Amniotic stem cell (primary cell): ENCODE measurements at places on chromosomes 7 and 10.

DNA sequence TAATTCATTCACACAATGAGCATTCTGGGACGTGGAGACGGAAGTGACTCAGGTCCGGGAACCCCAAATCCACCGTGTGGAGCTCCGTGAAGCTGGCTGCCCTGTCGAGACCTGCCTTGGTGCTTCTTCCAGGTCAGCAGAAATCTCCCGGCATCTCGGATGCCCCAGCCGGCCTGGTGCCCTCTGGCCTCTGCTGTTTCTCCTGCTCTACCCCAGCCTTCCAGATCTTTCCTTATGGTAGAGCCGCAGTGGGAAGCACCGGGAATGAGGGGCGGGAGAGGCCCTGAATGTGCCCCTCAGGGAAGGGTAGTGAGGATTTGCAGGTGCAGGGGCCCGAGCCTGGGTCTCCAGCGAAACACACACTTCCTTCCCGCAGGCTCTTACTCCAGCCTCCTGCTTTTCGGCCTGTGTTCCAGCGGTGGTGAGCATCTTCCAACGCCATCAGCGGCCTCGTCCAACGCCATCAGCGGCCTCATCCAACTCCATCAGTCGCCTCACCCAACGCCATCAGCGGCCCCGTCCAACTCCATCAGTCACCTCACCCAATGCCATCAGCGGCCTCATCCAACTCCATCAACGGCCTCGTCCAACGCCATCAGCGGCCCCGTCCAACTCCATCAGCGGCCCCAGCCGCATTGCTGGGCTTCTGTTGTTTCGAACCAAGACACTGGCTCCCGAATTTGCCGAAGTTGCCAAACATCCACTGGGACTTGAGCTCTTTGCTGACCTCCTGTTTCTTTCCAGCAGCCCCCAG lies 57.1 kb upstream of the PDGFA start:
- DNase-seq: no peak

DNA sequence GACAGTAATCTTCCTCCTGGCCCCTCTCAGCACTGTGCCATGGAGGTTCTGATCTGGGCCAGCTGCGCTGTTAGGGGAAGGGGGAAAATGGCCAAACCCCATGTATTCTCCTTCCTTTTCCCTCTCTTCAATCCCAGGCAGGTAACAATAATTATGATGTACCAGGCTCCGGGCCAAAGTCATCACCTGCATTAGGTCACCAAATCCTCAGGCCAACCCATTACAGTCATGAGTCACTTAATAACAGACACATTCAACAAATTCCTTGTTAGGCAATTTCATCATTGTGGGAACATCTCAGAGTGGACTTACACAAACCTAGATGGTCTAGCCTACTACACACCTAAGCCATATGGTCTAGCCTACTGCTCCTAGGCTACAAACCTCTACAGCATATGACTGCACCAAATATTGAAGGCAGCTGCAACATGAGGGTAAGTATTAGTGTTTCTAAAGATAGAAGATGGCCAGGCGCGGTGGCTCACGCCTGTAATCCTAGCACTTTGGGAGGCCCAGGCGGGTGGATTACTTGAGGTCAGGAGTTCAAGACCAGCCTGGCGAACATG lies 2.2 kb upstream of the HSPB1 start:
- no peak for DNase-seq

GRCh38 chr7:96332325-96332724 lies 10.4 kb upstream of the SLC25A13 start:
- no peak for DNase-seq

- no peak for DNase-seq
These were observed 37.4 kb downstream of the WIPF3 start for GRCh38 chr7:29843726-29844125.

GRCh38 chr10:90675621-90676020 lies 182.2 kb downstream of the HTR7 start:
- no peak for DNase-seq

GRCh38 chr7:108659261-108659660 lies 89.6 kb downstream of the DNAJB9 start:
- no peak for DNase-seq

DNA sequence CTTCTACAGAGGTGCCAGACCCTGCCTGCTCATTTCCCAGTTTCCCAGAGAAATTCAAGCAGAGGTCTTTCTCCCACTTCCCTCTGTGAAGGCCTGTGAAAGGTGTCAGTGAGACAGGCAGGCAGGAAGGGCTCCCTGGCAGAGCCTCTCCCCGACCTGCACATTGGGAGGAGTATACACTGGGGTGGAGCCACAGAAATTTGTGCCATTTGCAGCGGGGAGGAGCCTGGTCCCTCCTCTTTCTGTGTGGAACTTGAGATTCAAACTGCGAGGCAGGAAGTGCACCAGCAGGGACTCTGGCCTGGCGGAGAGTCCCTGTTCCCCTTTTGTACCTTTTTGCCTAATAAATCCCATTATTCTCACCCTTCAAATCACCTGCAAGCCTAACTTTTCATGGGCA lies 54.6 kb upstream of the OPN4 start:
- no peak for DNase-seq

GRCh38 chr10:97079448-97079847 lies 106.3 kb downstream of the SLIT1 start:
- no peak for DNase-seq

DNA sequence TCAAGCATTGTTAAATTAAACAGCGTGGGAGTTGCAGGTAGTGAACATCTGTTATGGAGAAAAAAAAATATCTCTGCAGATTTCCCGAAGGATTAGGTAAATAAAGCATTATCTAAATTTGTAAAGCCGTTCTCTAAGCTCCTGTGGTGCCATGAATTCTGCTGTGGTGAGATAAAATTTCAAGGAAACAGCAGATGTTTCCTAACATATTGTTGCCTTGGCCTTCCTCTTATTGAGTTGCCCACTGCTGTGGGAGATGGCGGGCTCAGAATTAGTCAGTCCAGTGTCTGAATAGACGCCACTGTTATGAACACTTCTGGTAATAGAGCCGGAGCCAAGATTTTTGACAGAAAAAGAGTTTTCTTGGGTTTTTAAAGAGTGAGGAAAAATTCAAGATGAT lies 82.6 kb upstream of the ELMO1 start:
- no peak for DNase-seq

GRCh38 chr10:3249307-3249889 lies 76.8 kb upstream of the PITRM1 start:
- no peak for DNase-seq

DNA sequence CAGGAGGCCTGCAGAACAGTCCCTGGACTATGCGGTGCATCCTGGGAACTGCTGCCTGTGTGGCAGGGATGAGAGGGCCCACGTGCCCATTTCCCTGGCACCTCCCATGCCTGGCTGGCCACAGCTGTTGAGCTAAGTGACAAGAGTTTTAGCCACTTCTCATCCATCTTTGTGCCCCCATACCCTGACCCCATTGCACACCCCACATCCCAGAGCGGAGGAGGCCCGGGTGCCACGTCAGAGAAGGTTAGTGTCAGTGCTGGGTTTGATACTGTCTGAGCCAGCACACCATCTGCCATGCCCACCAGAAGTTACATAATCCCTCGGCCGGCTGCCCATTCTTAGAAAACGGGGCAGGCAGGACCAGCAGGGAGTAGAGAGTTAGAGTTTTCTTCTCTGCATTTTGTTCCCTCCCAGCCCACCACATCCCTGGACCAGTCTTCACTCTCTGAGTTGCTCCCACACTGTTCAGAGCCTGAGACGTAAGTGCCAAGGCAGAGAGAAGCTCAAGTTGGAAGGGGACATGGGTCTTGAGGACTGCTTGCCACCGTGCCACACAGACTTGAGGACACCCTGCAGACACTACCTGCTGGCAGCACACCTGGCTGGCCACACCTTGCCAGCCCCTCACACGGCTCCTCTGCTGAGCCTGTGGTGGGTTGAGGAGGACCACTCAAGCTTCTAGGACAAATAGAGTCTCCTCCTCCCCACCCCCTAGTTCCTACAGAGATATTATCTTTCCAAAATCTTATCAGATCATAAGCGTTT lies 13.1 kb downstream of the UNC5B start:
- no peak for DNase-seq

GRCh38 chr10:114083040-114083439 lies 39.4 kb downstream of the ADRB1 start:
- DNase-seq: no peak

- DNase-seq: no peak
These were observed 120.4 kb downstream of the CUBN start for GRCh38 chr10:17009212-17009700.

DNA sequence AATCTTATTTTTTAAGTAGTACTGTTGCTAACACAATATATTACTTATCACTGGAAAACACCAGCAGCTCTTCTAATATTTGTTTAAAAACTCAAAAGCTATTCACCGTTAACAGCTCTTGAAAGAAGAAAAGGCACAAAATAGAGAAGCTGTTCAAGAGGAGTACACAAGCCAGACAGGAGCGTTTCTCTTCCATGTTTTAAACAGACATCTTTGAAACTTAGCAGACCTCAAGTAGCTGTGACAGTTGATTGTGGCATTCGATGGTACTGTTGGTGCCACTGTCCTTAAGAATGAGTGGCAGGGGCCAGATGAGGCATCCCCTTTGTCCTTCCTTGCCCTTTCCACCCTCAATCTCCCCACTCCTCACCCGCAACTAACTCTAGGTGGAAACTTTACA lies 81.6 kb upstream of the PRR15 start:
- DNase-seq: no peak

- no peak for DNase-seq
These were observed 44.4 kb downstream of the SLC35G1 start for GRCh38 chr10:93938140-93938539.

DNA sequence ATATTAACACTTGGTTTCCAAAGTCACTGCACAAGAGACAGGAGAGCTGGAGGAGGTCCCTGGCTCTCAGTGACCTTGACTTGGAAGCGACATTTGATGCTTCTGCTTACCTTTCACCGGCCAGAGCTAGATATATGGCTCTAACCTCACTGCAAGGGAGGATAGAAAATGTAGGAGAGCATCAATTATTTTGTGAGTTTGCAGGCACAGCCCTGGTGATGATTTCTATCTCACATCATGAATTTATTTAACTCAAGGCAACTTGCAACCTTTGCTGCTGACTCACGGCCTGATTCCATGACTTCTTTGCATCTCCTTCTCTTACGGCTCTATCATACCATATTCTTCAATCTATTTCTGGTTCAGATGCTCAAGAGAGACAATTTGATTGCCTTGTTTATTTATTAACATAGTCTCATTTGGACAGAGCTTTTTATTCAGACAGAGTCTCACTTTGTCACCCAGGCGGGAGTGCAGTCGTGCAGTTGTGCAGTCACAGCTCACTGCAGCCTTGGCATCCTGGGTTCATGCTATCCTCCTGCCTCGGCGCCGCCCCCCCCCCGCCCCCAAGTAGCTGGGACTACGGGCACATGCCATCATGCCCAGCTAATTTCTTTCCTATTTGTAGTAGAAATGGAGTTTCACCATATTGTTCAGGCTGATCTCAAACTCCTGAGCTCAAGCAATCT lies 196.0 kb downstream of the REEP3 start:
- no peak for DNase-seq

- no peak for DNase-seq
These were observed 11.0 kb downstream of the RPS24 start for GRCh38 chr10:78044699-78045098.

GRCh38 chr7:151687523-151688235 lies 168.0 kb upstream of the RHEB start:
- peak; percentile 81 for DNase-seq

DNA sequence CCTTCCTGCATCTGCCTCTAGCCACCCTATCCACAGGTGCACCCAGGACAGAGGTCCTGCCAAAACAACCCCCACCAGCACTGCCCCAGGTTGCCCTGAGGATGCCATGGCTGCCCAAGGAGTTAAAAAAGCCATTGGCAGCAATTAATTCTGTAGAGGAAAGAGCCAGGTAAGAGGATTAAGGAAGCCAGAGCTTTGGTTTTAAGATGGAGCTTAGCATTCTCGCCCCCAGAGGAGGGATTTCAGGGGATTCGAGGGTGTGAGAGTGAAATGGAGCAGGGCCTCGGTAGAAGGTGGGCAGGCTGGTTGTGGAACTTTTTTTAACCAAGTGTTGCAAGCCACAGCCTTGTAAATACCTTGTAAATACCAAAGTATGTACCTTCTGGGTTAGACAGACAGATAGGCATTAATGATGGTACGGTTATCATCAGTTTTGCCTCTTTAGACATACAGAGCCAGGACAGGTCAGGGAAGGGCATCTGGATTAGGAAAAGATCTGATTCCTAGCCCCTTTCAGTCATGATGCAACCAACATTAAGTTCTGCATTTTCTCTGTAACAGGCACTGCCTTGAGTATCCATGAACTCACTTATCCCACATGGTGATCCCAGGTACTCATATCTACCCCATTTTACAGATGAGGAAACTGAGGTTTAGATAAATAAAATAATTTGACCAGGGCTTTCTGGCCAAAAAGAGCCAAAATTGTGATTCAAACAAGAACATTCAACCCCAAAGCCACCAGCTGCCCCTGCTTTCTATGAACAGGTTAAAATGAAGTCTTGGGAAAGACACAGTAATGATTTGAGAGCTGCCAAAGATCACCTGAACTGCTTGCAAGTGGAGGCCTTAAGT lies 120.7 kb upstream of the PPIF start:
- no peak for DNase-seq

GRCh38 chr10:104835422-104835821 lies 194.3 kb downstream of the SORCS3 start:
- DNase-seq: no peak

- peak; percentile 1 for DNase-seq
These were observed at the start of gene NACAD for GRCh38 chr7:45088821-45089340. NACAD (minus strand) TSS chr7:45088969; CDS start chr7:45088894, 75 bp downstream.

- no peak for DNase-seq
These were observed 268.3 kb upstream of the FERD3L start for GRCh38 chr7:19413443-19413965.

GRCh38 chr7:67462781-67463191 lies 466.2 kb downstream of the TYW1 start:
- DNase-seq: no peak

- no peak for DNase-seq
These were observed 180.5 kb upstream of the PRSS58 start for GRCh38 chr7:142438235-142438922.

GRCh38 chr7:148558914-148559313 lies 31.7 kb upstream of the C7orf33 start:
- no peak for DNase-seq

GRCh38 chr7:50418086-50418515 lies 32.0 kb downstream of the FIGNL1 start:
- DNase-seq: peak; percentile 70

DNA sequence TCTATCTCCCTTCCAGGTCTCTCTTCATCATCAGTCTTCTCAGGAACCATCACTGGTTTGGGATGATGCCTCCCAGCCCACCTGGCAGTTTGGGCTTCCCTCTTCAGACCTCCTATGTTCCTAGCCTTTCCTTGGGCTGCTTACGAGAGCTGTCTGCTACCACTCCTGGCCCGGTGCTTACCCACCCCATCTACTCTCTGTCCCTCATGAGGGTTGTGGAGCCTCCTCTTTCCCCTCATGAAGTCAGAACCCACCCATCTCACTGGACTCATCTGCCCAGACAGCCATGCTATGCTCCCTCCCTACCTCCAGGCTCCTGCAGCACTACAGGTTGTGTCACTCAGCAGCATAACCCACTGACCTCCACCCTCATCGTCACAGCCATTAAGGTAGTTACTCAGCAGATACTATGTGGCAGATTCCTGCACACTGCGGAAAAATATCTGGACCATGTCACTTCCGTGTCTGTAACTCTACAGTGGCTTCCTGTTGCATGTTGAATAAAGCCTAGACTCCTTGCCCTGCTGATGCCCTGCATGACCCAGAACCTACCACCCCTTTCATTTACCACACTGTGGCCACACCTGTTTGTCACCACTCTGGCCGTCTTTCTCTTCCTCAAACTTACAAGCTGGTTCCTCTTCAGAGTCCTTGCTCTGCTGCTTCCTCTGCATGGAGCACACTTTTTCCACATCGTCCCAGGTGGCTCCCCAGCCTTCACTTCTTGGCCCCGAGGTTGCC lies 2.0 kb downstream of the DBNL start:
- DNase-seq: no peak

GRCh38 chr7:107874605-107875446 lies 16.2 kb upstream of the DLD start:
- DNase-seq: peak; percentile 30
